ENCODE measurements at places on chromosomes 6 and 20.

GRCh38 chr20:47989957-47990356 is 204.7 kb upstream of the SULF2 start:
- no peak for DNase-seq

- DNase-seq, result no peak
Observed at GRCh38 chr6:147892476-147892875, 384.0 kb downstream of the SAMD5 start.

DNA sequence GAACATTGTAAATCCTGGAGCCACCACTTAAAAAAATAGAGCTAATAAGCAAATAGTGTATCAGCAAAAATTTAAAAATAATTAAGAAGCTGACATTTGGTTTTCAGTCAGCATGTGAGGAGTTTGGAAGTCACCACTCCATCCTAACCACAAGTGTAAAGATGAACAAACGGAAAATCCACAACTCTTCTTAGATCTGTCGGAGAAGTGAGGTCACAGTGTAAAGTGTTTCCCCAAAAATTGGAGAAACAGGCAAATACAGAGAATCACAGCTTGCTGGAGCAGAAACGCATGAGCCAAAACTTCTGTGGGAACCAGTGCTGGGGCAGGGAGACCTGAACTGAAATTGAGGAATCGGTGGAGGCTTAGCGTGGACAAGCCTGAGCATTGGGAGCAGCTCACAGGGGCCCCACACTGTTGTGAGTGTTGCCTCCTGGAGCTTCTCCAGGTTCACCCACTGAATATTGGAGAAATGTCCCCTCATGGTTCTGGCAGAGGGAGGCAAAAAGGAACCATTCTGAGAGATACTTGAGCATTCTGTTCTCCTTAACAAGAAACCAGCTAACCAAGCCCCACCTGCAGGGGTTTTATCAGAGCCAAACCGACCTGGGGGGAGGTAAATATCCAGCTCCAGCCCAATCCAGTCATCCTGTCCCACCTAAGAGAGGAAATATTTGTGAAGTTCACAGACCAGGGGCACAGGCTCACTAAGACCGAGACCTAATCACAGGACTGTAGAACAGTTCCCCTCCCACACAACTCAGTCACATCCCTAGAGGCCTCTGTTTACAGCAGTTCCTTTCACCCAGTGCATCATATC is 192.0 kb downstream of the ERMARD start:
- no peak for DNase-seq

DNA sequence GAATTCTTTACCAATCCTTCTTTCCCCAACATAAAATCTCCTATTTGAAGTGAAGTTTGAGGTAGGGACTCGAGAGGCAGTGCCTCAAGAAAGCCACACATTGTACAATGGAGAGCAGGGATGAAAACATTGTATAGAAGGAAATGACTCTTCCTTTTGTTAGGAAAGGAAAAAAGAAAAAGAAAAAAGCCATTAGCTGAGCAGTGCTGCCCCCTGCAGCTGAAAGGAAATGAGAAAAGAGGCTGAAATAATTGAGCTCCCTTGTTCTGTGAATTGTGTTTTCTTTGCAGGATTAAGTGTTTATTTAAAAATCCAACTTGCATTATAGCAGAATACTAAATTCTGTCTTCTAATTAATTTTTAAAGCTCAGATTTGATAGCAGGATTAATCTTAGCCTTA is 162.9 kb upstream of the SASH1 start:
- DNase-seq, result no peak

- no peak for DNase-seq
Observed at GRCh38 chr6:107132330-107132954, 17.1 kb upstream of the BEND3 start.

DNA sequence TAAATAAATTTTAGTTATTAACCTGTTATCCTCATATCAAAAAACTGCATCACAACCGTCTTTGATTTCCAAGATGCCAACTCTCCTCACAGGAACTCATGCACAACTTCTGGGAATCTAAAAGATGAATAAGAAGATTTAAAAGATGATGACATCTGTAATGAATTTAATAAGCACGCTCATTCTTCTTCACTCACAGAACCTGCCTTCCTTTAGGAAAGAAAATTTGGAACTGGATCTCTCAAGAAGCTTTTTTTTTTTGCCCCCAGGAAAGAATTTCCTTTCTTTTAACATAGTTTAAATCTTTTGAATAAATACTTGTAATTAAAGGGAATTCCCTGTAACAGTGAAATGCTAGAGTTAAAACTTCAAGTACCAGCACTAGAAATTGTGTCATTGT is 161.5 kb downstream of the HIVEP2 start:
- DNase-seq, result no peak

GRCh38 chr20:12207875-12208274 is 290.2 kb downstream of the BTBD3 start:
- DNase-seq, result no peak

- no peak for DNase-seq
Observed at GRCh38 chr20:33459599-33459998, 16.0 kb upstream of the SNTA1 start.

All from stimulated activated CD8-positive, alpha-beta memory T cell treated with anti-CD3 and anti-CD28 coated beads, Interleukin-4, amount 100 ng/mL, for 4 hours (primary cell).